ENCODE measurements at places on chromosomes 11 and 22.
A peak's percentile ranks its signal among the peaks of the same experiment; 100 is the strongest.

DNA sequence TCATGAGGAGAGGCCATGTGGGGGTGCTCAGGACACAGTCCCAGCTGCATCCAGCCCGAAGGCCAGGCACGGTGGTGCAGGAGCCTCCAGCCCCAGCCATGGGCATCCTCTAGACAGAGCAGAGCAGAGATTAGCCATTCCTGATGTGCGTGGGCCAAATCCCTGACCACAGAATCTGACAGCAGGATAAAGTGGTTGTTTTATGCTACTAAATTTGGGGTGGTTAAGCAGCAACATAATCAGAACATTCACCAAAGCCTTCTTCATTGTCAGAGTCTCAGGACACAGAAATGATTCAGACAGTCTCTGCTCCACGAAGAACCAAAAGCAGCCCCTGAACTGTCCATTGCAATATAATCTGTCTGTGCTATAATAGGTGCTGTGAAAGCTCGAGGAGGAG is 19.7 kb downstream of the RASD2 start:
- no peak for DNase-seq

DNA sequence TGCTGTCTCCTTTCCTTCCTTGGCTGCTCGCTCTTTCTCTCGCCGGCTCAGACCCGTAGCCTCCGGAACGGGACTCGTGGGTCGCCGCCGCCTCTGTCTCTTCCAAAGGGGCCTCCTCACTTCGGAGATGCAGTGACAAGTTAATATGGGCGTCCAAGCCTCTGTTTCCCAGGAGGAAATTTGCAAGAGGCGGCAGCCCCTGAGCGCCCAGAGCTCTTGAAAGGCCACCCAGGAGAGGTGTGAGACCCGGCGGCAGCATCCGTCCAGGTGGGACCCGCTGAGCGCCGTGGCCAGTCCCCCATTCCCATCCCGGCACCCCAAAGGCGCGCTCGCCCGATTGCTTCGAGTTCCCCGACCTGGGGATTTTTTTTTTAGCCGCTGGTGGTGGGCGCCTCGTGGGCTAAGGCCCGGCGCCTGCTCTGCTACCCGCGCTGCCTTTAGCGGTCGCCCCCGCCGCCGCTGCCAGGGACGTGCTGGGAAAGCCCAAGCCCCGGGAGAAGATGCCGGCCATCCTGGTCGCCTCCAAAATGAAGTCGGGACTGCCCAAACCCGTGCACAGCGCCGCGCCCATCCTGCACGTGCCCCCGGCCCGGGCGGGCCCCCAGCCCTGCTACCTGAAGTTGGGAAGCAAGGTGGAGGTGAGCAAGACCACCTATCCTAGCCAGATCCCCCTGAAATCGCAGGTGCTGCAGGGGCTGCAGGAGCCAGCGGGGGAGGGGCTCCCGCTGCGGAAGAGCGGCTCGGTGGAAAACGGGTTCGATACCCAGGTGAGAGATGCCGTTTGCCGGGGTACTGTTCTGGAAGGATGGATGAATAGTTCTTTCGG is 772 bp downstream of the NAV2 start:
- DNase-seq: no peak

DNA sequence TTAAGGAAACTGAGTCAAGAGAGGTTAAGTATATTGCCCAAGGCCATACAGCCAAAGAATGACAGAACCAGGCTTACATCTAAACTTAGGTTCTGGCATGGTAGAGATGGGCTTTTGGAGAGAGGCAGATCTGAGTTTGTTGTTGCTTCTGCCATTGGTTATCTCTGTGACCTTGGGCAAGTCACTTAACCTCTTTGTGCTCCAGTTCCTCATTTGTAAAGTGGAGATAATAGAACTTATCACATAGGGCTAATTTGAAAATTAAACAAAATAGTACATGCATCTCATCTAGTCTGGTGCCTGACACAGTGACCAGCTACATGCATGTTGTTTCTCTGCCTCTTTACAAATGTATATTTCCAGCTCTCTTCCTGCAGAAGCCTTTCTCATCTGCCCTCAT is 47.0 kb upstream of the PLET1 start:
- no peak for DNase-seq

DNA sequence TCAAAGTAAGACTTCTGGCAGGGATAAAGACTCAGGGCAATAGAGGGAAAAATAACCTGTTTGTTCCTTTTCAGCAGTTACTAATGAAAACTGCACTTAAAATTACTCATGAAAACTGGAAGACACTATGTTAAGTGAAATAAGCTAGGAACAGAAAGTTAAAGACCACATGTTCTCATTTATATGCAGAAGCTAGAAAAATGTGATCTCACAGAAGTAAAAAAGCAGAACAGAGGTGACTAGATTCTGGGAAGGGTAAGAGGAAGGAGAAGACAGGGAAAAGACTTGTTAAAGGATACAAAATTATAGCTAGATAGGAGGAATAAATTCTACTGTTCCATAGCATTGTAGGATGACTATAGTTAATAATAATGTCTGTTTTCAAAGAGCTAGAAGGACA is 22.2 kb downstream of the HPS5 start:
- no peak for DNase-seq

DNA sequence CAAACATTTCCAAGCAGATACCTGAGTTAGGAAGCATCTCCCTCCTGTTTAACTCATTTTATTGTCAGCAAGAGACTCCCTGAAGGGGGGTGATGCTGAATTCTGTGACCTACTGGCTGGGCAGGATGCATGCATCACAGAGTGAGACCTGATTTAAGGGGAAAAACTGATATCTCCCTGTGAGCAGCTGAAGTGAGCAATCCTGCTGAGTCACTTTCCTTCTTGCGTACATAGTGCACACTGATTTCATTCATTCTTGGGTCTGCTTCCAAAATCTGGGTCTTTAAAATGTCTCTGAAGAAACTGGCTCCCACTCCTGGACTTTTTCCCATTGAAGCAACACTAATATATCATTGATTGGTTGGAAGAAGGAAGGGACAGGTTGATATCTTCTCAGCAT is 23.3 kb downstream of the P4HA3 start:
- DNase-seq: no peak

DNA sequence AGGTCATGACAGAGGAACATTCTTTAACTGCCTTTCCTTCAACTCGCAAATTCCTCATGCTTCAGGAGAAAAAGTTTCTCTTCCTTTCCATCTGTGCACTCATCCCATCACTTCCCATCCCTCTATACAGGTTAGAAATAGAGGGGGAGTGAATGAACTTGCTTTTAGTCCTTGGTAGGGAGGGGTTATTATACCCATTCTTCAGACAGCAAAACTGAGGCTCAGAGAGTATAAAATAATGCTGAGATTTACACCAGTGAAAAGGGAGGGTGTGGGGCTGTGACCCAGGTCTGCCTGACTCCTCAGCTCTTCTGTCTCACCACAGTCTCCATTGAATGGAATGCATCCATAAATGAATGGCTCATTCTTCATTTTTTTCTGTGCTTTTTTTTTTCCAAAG is 109.4 kb upstream of the RCN1 start:
- no peak for DNase-seq

- peak; percentile 74 for DNase-seq
These were observed 20.8 kb upstream of the TXNRD2 start for GRCh38 chr22:19962246-19962908.

DNA sequence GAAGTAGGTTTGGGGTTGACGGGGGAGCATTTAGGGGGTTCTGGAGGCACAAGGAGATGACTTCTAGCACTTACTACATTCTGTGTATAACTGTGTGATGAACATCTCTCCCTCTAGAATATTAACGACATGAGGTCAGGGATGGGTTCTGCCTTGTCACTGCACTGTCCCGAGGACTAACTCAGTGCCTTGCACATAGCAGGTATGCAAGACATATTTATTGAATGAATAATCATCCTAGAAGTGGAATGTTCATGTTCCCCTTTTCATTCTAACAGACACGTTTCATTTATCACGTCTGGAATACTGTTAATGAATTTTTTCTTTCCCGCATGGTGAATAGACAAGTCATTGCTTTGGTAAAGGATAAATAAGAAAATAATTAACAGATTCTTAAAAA is 12.6 kb downstream of the SYT13 start:
- no peak for DNase-seq

DNA sequence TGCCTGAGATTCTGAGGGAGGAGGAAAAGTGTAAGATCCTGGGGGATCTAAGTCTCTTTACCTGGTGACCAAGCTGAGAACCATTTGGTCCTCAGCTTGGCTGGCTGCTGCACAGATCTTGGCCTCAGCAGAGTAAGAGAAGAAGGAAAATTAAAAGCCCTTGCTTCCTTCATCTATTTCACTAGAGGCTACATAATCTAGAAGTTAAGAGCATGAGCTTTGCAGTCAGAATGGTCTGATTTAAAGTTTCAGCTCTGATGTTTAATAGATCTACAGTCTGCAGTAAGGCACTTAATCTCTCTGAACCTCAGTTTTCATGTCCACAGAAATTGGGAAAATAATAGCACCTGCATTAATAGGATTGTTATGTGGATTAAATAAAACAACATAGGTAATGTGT is 3.1 kb upstream of the ZBTB16 start:
- DNase-seq: no peak

DNA sequence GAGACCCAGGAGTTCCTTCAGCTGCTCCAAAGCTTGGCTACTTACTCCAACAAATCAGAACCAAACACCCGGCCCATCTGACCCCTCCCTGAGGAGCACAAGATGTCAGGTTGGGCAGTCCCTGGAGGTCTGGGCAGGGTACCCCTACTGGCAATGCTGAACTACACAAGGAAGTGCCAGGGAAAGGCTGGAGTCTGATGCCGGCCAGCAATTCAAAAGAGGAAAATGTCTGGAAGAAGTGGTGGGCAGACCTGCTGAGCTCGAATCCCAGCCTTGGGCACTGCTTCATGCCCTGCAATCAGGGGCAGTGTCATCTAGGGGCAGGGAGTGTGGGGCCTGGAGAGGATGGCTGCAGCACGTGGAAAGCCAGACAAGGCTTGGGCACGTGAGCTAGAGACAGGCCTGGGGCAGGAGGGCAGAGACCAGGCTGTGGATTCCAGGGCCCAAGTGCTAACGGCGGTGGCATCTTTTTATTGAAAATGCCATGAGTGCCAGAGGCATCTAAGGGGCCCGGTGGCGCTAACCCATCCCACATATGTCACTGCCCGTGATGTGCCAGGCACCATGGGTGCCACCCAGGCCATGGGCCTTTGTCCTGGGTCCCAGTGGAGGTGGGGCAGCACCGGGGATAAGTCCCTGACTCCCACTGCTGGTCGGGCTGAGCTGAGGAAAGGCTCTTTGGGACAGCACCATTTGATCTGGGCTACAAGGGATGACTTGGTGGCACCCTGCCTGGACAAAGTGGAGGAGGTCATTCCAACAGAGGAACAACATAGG is 97.9 kb upstream of the PITPNB start:
- no peak for DNase-seq

- DNase-seq: peak; percentile 2
These were observed 10.0 kb downstream of the MUC5B start for GRCh38 chr11:1232883-1233321.

DNA sequence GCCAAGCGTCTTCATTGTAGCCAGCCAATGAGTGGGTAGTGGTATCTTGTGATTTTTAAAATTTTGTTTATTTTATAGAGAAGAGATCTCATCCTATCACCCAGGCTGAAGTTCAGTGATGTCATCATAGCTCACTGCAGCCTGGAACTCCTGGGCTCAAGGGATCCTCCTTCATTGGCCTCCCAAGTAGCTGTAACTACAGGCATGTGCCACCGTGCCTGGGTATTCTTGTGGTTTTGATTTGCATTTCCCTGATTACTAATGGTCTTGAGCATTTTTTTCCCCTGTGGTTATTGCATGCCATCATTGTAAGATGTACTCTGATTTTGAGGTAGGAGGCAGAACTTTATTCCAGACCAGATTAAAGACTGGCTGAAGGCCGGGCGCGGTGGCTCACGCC is 2.4 kb upstream of the DENND6B start:
- DNase-seq: no peak

GRCh38 chr11:59787255-59787588 is 23.4 kb downstream of the MRPL16 start:
- DNase-seq: no peak

DNA sequence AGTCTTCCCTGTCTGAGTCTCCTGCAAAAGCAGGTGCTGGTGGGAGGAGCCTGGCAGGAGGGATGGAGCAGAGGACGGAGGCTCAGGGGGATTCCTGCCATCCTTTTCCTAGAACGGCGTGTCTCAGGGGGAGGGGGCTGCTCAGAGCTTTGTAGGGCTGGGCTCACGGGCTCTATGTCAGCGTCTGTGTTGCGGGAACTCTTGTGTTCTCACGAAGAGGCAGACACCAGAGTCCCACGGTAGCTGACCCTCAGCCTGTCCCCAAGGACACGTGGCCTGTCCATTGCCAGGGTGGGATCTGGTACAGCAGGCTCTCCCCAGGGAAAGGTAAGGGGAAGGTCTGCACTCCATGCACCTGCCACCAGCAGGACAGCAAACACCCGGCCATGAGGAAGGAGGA is 1505.2 kb downstream of the TBC1D22A start:
- no peak for DNase-seq

- no peak for DNase-seq
These were observed 38.3 kb upstream of the NFAM1 start for GRCh38 chr22:42470366-42471082.

DNA sequence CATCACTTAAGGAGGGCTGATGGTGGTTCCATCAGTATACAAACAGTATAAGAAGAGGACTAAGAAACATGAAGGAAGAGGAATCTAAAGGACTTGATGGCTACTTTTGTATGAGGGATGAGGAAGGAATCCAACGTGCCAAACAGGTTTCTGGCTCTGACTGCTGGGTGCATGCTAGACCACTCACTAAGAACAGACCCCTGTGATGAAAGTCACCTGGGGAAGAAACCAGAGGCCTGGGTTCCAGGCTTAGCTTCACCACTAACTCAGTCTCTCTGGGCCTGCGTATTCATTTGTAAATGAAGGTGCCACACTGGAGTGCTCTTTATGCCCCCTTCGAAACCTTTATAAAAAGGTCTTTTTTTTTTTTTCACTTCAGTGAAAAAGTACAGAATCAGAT is 55.1 kb downstream of the AAMDC start:
- DNase-seq: no peak

DNA sequence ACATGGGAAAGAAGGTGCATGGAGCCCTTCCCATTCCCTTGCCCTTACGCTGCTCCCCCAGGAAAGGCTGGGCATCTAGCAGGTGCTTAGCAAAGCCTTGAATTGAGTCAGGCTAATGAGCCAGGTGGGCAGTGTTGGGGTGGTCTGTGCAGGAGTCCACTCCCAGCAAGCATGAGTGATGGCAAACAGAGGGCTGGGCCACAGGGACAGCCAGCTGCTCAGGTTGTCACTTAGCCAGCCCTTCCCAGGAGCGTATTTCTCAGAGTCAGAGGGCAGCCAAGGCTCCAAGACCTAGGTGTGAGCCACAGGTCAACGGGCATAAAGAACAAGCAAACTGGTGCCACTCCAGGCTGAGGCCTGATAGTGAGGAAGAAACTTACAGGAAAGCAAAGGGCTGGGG is 149.8 kb downstream of the DSCAML1 start:
- no peak for DNase-seq

GRCh38 chr22:42610186-42610585 is 4.5 kb downstream of the POLDIP3 start:
- no peak for DNase-seq

DNA sequence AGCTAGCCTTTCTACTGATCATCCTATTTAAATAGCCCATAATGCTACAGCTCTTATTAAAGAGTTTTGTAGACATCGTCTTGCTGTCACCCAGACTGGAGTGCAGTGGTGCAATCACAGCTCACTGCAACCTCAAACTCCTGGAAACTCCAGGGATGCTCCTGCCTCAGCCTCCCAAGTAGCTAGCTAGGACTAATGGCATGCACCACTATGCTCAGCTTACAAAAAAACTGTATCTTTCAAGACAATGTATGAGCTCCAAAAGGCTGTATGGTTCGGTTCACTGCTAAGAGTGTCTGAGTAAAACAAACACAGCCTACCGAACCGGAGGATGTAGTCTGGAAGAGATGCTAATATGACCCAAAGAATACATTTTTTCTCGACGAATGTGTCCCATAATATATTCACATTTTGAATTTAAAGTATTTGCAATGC is 2.6 kb downstream of the TAF1D start:
- no peak for DNase-seq
